ENCODE measurements at places on chromosomes 7 and 10.

DNA sequence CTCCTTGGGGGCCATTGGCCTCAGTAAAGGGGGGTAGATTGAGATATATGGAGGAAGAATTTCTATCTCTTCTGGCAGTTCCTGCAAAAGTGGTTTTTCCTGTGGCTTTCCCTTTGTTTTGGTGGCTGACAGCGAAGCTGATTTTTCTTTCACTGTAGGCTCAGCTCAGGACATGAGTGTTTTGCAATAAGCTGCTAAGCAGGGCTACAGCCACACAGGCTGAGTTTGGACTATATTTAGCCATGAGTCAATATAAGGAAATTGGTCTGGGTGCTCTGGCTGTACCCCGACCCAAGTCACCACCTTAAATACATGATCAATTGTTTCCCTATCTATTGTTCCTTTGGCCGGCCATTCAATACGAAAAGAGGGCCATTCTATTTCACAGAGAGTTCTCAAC, 212.7 kb upstream of the KCND2 start:
- no peak for DNase-seq

- DNase-seq = no peak
Measured at GRCh38 chr10:23174074-23174976, 17.8 kb upstream of the PTF1A start.

- no peak for DNase-seq
Measured at GRCh38 chr10:104479906-104480593, 126.4 kb downstream of the CFAP58 start.

- DNase-seq = no peak
Measured at GRCh38 chr10:126402721-126403695, 14.7 kb upstream of the ADAM12 start.

DNA sequence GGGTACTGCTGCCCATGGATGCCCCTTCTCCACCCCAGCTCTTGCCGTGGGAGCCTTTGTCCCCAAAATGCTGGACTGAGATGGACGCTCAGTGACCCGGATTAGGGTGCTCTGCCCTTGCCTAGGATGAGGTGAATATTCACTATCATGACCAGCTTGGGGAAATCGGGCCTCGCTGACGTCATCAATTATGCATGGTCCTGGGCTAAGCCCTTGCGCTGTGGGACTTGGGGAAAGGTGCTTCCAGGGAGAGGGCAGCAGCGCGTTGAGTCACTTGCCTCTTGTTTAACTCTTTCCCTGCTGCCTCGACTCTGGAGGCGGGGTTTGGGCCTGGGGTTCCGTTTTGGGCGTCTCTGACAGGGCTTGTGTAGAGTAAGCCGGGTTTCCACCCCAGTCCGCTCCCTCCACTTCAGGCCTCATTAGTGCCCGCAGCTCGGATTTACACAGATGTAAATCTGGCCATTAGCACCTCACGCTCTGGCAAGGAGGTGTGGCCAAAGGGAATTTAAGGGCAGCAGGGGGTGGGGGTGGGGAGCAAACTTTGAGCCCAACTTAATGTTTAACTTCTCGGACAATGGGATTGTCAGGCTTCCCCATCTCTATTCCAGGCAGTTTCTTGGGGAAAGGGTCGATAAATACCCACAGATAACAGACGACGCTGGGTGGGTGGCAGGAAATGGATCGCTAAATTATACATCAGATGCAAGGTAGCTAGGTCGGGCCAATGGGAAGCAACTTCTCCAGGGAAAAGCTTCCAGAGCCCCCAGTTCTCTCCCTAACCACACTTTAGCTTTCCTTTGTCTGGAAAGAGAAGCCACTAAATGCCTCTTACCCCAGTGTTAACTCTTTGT, 51.3 kb upstream of the TCF7L2 start:
- DNase-seq = peak; percentile 90

DNA sequence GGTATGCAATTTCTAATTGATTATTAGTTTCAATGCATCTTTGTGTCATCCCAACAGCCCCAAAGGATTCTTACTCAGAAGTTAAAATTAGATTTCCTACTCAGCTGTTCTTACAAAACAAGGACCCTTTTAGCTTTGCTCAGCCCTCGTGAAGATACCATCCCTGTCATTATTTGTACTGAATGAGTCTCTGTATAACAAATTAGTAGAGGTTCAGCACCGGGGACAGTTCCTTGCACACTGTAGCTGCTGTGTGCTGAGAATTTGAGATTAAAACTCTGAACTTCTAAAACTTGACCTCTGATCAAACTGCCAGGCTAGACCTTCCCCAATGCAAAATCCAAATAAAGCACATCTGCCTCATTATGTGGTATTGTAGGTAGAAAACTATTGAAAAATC, 299.1 kb downstream of the LHFPL3 start:
- DNase-seq = peak; percentile 73

Data from SJCRH30 (cell line).